ENCODE measurements at places on chromosomes 13 and 19. TPM values are rescaled to one million over a fixed set of nuclear protein-coding genes. Genes with fewer than 3 reads are reported as not detected.

ZFP28 gene
- 9.4 TPM for total RNA-seq

GRCh38 chr13:31001647-31002046, 69.2 kb downstream of the TEX26 start:
- no peaks in the 10 kb centered on the region for H3K4me1 ChIP-seq
- no peak overlapping the region for H3K27ac ChIP-seq
- no peak for DNase-seq
- no peaks in the 10 kb centered on the region for H3K36me3 ChIP-seq
- no peaks in the 10 kb centered on the region for H3K27me3 ChIP-seq

DNA sequence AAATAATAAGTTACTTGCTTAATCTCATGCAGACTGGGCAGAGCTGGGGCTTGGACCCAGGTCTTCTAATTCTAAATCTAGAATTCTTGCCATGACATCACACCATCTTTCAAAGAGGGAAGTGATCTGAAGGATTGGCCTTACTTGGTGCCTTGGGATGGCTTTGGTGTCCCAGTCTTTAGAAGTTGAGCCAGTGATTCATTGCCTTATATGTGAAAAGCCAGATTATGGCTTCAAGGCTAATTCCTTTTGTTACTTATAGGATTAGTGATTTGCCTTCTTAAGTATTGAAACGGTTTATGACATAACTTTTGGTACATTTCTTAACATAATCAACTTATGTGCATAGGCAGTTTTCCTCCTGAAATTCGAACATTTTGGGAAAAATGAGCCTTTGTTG, 14.9 kb downstream of the COG3 start:
- H3K27ac ChIP-seq: no peak overlapping the region
- DNase-seq: no peak
- peaks cover 3% of the 10 kb centered on the region for H3K36me3 ChIP-seq

DNA sequence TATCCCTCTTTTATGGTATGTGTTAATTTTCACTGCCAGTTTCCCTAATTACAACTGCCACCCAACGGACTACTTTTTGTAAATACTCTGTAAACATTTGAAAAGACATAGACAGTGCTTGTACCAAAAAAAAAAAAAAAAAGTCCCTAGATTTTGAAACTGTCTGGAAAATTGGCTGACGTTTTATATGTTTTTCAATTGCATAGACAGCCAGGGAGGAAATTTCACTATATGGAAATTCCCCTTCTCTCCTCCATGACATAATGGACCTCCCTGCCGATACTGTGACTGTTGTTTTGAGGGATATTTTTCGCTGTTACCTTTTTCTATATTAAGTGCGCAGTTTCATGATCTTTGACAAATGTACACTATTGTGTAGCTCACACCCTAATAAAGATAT, 43.4 kb downstream of the C13orf42 start:
- H3K4me1 ChIP-seq: peaks cover 8% of the 10 kb centered on the region
- no peak overlapping the region for H3K27ac ChIP-seq
- no peak for DNase-seq
- no peaks in the 10 kb centered on the region for H3K27me3 ChIP-seq
- no peak overlapping the region for H3K4me3 ChIP-seq
- H3K36me3 ChIP-seq: no peaks in the 10 kb centered on the region

DNA sequence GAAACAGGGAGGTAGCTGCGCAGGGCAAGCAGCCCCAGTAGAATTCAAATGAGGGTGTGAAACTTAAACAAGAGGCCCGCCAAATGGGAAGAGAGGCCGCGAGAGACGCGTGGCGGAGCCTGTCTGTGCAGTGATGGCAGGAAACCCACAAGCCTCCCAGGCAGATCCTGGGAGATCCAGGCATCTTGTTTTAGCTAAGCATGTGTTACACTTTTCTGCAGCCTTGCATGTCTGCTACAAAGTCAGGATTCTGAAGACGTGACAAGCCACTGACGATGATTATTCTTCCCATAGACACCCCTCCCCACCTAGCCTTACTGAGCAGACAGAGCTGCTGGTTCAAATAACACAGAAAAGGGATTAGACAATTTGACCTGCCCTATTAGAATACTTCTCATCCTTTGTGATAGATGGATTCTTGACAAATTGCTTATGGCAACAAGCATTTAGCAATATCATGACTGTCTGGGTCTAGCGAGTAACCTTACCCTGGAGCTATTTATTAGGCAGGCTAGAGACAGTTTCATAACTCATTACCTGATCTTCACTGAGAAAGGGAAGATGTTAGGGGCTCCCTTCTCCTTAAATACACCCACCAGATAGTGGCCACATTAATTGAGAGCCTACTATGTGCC, 185.2 kb upstream of the IRS2 start:
- H3K4me3 ChIP-seq: no peak overlapping the region
- H3K27me3 ChIP-seq: no peaks in the 10 kb centered on the region
- H3K36me3 ChIP-seq: no peaks in the 10 kb centered on the region
- no peak overlapping the region for H3K27ac ChIP-seq

DNA sequence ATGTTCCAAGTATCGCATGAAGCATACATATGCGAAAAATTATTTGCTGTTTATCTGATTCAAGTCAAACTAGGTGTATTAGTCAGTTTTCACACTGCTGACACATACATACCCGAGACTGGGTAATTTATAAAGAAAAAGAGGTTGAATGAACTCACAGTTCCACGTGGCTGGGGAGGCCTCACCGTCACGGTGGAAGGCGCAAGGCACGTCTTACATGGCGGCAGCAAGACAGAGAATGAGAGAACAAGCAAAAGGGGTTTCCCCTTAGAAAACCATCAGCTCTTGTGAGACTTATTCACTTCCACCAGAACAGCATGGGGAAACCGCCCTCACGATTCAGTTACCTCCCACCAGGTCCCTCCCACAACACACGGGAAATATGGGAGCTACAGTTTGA, 13.0 kb upstream of the PROZ start:
- H3K27ac ChIP-seq: no peak overlapping the region
- no peaks in the 10 kb centered on the region for H3K36me3 ChIP-seq
- H3K4me1 ChIP-seq: no peaks in the 10 kb centered on the region
- H3K27me3 ChIP-seq: no peaks in the 10 kb centered on the region
- DNase-seq: no peak

DNA sequence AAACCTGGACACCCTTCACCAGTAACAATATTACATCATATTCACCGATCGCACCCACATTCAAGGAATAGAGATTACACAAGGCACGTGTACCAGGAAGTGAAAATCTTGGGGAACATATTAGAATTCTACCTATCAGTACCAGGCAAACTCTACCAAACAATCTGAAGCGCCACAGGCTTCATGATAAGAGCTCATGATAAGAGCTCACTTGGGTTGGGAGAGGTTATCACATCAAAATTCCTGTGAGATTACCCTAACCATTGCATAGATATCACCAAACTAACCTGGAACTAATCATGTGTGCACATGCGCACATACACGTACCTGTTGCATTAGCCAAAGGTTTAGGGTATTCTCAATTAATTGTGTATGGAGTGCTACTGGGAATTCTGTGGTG, 1861.3 kb downstream of the PCDH9 start:
- H3K4me3 ChIP-seq: no peak overlapping the region
- H3K36me3 ChIP-seq: no peaks in the 10 kb centered on the region
- no peak for DNase-seq
- no peaks in the 10 kb centered on the region for H3K27me3 ChIP-seq
- H3K4me1 ChIP-seq: no peaks in the 10 kb centered on the region

DNA sequence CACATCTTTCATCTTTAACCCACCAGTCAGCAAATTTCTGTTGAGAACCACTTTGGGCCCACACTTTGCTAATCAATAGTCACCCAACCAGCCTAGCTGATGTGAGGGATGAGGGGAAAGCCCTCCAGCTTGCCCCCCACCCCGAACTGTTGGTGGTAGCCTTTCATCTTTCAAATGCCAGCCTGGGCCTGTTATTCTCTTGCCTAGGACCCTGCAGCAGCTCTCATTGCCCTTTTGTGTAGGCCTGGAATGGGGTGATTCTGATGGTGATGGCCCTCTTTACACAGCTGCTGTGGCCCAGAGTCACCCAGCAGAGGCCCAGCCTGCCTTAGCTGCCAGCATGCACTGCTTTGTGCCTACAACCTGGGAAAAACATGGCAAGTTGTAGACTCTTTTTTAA, 294.5 kb downstream of the SLC7A1 start:
- no peak overlapping the region for H3K27ac ChIP-seq
- no peak overlapping the region for H3K4me3 ChIP-seq
- no peaks in the 10 kb centered on the region for H3K27me3 ChIP-seq
- no peaks in the 10 kb centered on the region for H3K36me3 ChIP-seq
- H3K4me1 ChIP-seq: no peaks in the 10 kb centered on the region

GRCh38 chr13:35906636-35907035, 224.5 kb downstream of the DCLK1 start:
- no peak overlapping the region for H3K4me3 ChIP-seq
- no peaks in the 10 kb centered on the region for H3K4me1 ChIP-seq
- DNase-seq: no peak
- H3K27me3 ChIP-seq: no peaks in the 10 kb centered on the region
- H3K36me3 ChIP-seq: no peaks in the 10 kb centered on the region

DNA sequence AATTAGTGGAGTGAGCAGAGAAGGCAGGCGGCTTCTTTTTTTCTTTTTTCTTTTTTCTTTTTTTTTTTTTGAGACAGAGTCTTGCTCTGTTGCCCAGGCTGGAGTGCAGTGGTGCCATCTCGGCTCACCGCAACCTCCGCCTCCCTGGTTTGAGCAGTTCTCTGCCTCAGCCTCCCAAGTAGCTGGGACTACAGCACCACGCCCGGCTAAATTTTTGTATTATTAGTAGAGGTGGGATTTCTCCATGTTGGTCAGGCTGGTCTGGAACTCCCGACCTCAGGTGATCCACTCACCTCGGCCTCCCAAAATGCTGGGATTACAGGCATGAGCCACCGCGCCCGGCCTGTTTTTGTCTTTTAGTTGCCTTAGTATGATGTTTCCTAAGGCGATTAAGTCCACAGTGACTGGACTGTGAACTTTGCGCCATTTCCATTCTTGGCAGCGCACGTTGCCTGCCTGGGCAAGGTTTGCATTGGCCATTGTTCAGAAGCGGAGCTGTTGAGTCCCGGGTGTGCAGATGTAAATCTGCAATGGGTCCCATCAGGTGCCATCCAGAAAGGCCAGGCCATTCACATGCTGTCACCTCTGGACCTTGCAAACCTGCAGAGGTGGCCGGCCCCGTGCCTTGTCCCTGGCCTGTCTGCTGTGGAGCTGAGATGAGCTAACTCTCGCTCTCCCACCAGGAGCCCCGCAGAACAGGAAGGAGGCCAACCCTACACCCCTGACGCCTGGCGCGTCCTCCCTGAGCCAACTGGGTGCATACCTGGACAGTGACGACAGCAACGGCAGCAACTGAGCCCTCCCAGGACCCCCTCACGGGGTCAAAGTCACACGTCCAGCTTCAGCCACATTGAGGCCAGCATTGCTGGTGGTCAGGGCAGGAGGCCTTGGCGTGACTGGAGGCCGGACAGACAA, 10.9 kb upstream of the SHD start:
- no peak overlapping the region for H3K4me3 ChIP-seq
- no peak overlapping the region for H3K27ac ChIP-seq
- H3K36me3 ChIP-seq: peaks cover 64% of the 10 kb centered on the region
- DNase-seq: no peak

DNA sequence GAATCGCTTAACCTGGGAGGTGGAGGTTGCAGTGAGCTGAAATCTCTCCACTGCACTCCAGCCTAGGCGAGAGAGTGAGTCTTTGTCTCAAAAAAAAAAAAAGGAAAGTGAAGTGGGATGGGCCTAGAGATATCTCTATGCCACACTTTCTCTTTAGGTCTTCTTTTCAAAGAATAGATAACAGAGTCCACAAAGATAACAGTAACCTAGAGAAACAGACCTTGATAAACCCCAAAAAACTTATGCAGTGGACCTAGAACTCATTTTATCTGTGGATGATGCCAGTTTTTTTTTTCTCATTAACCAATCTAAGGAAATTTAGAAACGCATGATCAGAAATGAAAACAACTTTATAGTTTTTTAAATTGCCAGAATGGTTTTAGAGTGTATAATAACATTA, 227.4 kb downstream of the LHFPL6 start:
- H3K4me3 ChIP-seq: no peak overlapping the region
- H3K27me3 ChIP-seq: no peaks in the 10 kb centered on the region
- no peak overlapping the region for H3K27ac ChIP-seq
- no peaks in the 10 kb centered on the region for H3K4me1 ChIP-seq
- DNase-seq: no peak
- no peaks in the 10 kb centered on the region for H3K36me3 ChIP-seq

DNA sequence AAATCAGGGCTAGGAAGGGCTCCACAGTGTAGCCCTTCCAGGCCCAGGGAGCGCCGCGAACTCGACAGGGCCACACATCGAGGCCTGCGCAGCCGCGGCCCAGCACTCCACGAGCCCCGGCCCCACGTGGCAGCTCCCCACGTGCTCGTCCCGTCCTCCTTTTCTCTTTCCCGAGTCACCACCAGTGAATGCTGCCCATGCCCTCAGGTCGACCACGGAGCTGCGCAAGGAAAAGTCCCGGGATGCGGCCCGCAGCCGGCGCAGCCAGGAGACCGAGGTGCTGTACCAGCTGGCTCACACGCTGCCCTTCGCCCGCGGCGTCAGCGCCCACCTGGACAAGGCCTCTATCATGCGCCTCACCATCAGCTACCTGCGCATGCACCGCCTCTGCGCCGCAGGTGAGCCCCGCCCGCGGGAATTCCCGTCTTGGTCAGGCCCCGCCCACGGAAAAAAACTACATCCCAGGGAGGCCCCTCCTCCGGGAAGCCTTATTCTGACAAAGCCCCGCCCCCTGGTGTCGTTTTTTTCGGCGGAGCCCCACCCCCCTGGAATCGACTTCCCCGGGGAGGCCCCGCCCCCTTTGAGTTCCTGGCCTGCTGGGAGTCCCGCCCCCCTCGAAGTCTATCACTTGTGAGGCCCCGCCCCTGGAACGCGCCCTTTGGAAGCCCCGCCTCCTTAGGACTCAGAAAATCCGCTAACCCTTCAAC, 7.0 kb downstream of the HIF3A start:
- peak overlapping the region; percentile 92 for H3K27ac ChIP-seq
- H3K27me3 ChIP-seq: no peaks in the 10 kb centered on the region
- peaks cover 52% of the 10 kb centered on the region for H3K4me1 ChIP-seq

GRCh38 chr19:47280183-47280797, 5.6 kb downstream of the INAFM1 start:
- H3K36me3 ChIP-seq: no peaks in the 10 kb centered on the region

GRCh38 chr13:30510811-30511371, 45.2 kb upstream of the HMGB1 start:
- no peak for DNase-seq
- no peaks in the 10 kb centered on the region for H3K27me3 ChIP-seq
- H3K36me3 ChIP-seq: no peaks in the 10 kb centered on the region
- H3K4me3 ChIP-seq: no peak overlapping the region
- no peaks in the 10 kb centered on the region for H3K4me1 ChIP-seq
- H3K27ac ChIP-seq: no peak overlapping the region

Data from upper lobe of left lung (tissue), 6 donors.